ENCODE measurements at places on chromosomes 5 and 9.

GRCh38 chr5:143732402-143732801 lies 79.6 kb upstream of the HMHB1 start:
- no peak for DNase-seq

GRCh38 chr5:166648736-166649135 lies 1642.7 kb upstream of the WWC1 start:
- no peak for DNase-seq

- DNase-seq, result no peak
These were observed 269.2 kb upstream of the ELAVL2 start for GRCh38 chr9:24095246-24095645.

- no peak for DNase-seq
These were observed 36.8 kb downstream of the SLC22A5 start for GRCh38 chr5:132406144-132406783.

GRCh38 chr5:99061711-99062110 lies 132.9 kb upstream of the CHD1 start:
- DNase-seq, result no peak

- DNase-seq, result no peak
These were observed 387.8 kb downstream of the GADD45G start for GRCh38 chr9:89992326-89993198.

- no peak for DNase-seq
These were observed 76.8 kb downstream of the MRPL36 start for GRCh38 chr5:1722877-1723276.

GRCh38 chr5:73318308-73318719 lies 130.3 kb downstream of the FOXD1 start:
- DNase-seq, result no peak

GRCh38 chr9:24602693-24603352 lies 57.1 kb upstream of the IZUMO3 start:
- DNase-seq, result no peak
